ENCODE measurements at places on chromosomes 11 and 22.

GRCh38 chr22:19987394-19988306, 29.0 kb downstream of the ARVCF start:
- no peak for DNase-seq

DNA sequence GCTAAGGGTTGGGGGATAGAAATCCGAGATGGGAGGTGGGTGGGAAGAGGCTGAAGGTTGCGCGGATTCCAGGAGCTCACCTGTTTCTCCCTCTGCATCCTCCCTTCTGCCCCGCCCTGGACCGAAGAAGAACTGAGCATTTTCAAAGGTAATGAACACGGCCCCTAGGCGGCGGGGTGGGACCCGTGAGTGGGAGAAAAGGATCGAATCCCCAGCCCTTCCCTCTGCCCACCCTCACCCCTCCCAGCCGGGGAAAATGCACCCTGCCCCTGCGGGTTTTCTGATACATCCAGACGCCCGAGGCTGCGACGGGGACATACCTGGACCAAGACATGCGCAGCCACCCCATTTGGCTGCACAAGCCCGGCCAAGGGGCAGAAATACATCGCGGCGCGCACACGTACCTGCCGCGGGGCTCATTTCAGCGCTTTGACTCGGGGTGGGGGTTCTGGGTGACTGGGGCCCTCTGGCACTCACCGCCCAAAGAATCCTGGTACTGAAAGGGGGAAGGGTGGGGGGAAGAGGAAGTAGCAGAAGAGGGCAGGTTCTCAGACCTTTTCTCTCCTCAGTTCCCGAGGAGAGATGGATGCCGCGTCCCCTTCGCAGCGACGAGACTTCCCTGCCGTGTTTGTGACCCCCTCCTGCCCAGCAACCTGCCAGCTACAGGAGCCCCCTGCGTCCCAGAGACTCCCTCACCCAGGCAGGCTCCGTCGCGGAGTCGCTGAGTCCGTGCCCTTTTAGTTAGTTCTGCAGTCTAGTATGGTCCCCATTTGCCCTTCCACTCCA, 6.0 kb downstream of the VSIG2 start:
- no peak for DNase-seq

GRCh38 chr22:46224044-46224897, 25.8 kb downstream of the CDPF1 start:
- no peak for DNase-seq

DNA sequence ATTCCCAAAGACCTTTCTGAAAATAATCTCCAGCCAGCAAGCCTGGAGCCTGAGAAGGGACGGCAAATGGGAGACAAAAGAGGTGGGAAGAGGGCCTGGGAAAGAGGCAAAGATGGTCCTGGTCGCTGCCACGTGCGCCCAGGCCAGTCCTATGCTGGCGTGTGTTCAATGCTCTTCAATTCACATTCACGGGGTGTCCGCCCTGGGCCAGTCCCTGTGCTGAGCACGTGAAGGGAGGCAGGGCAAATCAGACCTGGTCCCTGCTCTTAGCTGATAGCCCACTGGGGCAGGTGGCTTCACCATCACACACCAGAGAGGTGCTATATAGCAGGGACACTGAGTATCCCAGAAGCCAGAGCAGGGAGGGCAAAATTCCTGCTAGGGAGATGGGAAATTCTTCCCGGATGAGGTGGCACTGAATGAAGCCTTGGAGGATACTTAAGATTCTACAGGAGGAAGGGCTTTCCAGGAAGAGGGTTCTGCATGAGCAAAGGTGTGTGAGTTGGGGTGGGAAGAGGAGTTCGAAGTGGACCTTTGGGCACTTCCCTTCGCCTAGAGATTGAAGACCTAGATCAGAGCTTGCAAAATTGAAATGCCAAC, 148.2 kb downstream of the CHST1 start:
- no peak for DNase-seq

- DNase-seq, result no peak
These were observed 1.7 kb upstream of the RHOD start for GRCh38 chr11:67054836-67055523.

GRCh38 chr22:41523464-41524221, 20.6 kb downstream of the POLR3H start:
- no peak for DNase-seq

GRCh38 chr11:70611821-70612220, 213.5 kb downstream of the CTTN start:
- DNase-seq, result no peak

- DNase-seq, result no peak
These were observed 2.1 kb downstream of the FXYD6 start for GRCh38 chr11:117874253-117874909.

DNA sequence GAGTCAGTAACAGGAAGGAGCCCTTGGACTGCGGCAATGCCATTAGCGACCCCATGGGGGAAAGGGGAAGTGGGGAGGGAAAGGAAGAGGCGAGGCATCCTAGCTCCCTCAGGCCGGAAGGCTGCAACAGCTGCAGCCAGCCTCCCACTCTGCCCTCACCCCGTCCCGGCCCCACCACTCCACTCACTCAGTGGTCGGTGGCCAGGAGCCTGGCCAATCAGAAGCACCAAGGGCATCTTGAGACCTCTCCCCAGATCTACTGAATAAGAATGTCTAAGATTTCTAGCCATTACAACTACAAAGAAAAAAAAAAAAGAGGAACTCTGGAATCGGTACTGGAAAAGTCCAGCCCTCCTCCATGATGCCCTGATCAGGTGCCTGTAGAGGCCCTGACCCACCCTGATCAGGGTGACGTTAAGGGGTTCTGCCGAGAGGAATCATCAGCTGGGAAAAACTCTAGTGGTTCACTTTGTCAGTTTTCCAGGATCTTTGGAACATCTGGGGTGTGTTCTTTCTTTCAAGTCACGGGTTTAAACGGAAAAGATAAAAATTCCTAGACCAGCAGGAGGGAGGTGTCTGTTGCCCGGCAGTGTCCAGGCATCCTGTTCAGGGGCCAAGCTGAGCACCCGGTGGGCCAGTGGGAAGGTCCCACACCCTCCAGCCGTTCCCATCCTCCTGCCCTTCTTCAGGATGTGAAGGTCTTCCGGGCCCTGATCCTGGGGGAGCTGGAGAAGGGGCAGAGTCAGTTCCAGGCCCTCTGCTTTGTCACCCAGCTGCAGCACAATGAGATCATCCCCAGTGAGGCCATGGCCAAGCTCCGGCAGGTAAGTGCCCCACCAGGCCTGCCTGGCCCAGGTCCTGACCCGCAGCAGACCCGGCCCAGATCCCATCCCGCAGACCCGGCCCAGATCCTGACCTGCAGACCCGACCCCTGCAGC, 14.4 kb downstream of the OAF start:
- no peak for DNase-seq

DNA sequence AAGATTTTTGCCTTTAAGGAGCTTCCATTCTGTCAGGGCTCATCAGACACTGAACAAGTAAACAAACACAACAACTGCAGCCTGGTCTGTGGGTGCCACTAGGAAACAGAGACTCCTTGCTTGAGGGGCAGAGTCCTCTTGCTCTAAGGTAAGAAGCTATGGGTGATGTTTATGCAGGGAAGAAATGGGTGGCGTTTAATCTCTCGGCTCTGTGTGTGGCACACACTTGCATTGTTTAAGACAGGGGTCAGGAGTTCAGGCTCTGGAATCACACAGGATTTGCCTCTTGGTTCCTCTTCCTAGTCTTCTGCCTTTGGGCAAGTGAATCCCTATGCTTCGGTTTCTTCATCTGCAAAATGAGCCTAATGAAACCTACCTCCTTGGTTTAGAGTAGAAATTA, 90.3 kb downstream of the PRR5L start:
- DNase-seq, result no peak

- DNase-seq, result no peak
These were observed 115.0 kb upstream of the CD82 start for GRCh38 chr11:44450295-44450932.

DNA sequence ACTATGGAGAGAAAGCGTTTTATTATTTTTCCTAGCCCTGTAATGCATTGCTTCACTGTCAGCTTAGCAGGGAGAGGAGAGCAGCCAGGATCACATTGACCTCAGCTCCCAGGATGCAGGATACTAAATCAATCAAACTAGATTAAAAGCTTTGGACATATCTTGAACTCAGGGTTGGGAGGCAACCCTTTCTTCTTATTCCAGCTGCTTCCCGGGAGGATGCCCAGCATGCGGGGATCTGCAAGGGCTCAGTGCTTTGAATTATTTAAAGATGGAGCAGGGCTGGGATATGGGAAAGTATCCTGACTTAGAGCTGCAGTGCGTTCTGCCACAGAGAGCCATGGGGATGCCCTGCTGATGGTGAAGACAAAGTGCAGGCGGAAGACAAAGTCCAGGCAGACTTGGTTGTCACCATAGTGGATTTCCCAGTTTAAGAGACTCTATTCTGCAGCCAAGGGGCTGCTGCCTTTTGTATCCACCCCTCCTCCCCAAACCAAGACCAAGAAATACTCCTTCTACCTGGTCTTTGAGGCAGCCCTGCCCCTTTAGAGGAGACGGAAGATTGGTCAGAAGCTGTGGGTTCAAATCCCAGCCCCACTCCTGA, 1035.0 kb downstream of the TBC1D22A start:
- DNase-seq, result no peak

GRCh38 chr22:37566329-37566837, 6.1 kb downstream of the CDC42EP1 start:
- no peak for DNase-seq

GRCh38 chr11:88193278-88193677, 18.0 kb upstream of the RAB38 start:
- no peak for DNase-seq

- no peak for DNase-seq
These were observed 1.7 kb upstream of the IL2RB start for GRCh38 chr22:37151401-37151800.

GRCh38 chr11:14645985-14646900, 2.6 kb downstream of the PDE3B start:
- DNase-seq, result no peak

DNA sequence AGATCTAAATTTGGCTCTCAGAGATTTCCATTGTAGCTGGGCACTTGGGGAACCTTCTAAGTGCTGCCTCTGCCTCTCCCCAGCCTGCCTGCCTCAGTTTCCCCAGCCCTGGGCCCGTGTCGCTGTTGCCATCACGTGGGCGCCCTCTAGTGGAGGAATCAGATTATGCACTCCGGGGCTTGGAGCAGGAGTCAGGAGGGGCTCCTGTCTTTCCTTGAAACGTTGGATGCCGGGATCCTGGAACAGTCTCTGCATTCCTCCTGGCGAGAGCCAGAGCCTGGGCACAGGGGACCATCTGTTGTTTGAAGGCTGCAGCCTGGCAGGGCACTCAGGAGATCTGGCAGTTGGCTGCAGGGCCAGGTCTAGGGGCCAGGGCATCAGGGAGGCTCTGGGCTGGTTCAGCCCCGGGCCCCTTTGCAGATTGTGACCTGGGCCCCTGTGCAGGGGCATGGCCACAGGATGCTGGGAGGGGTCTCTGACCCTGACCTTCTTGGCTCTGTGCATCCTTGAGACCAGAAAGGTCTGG, 71.6 kb downstream of the LRP5 start:
- peak; percentile 14 for DNase-seq

GRCh38 chr11:134481135-134481534, 69.1 kb upstream of the B3GAT1 start:
- DNase-seq, result no peak

- DNase-seq, result no peak
These were observed 233.5 kb upstream of the E2F8 start for GRCh38 chr11:19474211-19474610.

DNA sequence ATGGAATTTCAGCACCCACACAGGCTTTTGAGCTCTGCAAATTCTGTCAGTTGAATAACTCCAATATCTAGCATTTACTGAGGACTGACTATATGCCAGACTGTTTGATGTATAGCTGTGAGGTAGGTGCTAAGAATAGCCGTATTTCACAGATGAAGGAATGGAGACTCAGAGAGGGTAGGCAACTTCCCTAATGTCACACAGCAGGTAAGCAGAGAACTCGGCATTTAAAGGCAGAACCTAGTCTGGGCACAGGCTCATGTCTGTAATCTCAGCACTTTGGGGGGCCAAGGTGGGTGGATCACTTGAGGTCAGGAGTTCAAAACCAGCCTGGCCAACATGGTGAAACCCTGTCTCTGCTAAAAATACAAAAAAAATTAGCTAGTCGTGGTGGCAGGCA, 184.1 kb downstream of the BCR start:
- no peak for DNase-seq

GRCh38 chr22:35914665-35915476, 113.8 kb downstream of the RBFOX2 start:
- peak; percentile 83 for DNase-seq

- no peak for DNase-seq
These were observed 84.2 kb upstream of the PRR5 start for GRCh38 chr22:44617828-44618227.

- DNase-seq, result no peak
These were observed 19.9 kb upstream of the GRAMD1B start for GRCh38 chr11:123410218-123410549.

GRCh38 chr11:45459491-45459890, 173.3 kb upstream of the SYT13 start:
- no peak for DNase-seq

- DNase-seq, result no peak
These were observed 17.5 kb upstream of the MUC5B start for GRCh38 chr11:1205121-1205986.

DNA sequence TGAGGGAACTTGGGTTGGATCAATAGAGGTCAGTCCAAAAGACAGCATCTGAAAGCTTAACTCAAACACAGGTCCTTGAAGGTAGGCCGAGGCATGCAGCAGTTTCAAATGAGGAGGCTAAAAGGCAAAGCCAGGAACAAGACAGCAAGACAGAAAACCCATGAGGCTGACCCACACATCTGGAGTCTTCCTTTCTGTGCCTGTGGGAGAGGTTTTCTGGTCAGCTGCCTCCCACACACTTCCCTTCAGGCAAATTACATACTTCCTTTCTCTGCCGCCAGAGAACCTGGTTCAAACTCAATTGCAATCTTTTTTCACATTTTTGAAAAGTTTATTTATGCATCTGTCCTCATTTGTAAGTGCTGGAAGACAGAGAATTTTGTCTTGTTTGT, 29.8 kb upstream of the CRTAM start:
- DNase-seq, result no peak

DNA sequence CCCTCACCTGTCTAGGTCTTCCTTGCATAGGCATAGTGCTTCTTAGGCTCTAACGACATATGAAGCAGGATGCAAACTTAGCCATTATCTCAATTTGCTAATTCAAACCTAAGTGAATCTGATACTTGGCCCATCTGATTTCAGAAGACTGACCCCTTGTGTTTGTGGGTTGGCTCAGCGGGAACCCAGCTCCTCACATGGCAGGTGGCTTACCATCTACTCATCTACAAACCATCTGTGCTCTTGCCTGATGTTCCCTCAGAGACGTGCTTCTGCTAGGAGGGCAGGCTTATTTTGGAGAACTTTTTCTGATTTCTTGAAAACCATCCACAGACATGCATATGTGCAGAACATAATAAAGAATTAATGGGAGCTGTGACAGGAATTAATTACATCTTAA, 15.2 kb downstream of the ELMOD1 start:
- DNase-seq, result no peak

- DNase-seq, result no peak
These were observed 230.3 kb upstream of the NARS2 start for GRCh38 chr11:78804991-78805390.

- DNase-seq, result peak; percentile 25
These were observed 733.5 kb upstream of the CCDC90B start for GRCh38 chr11:84019571-84020194.

DNA sequence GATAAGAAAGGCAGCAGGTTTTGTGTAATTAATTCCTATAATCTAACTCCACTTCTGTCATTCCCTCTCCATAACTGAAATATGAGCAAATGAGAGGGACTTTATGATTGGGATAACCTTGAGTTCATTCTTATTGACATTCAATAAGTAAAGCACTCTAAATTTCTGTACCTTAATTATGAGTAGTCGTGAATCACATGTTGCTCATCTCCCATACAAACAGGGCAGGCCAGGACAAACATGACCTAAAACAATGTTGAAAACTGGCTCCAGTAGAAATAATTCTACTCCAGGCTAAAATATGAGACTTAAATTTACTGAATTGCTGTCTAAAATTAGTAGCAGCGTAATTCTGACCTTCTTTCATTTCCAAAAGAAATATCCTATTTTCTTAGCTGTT, 505.4 kb downstream of the NELL1 start:
- no peak for DNase-seq
